ENCODE measurements at places on chromosomes 7 and 10.

DNA sequence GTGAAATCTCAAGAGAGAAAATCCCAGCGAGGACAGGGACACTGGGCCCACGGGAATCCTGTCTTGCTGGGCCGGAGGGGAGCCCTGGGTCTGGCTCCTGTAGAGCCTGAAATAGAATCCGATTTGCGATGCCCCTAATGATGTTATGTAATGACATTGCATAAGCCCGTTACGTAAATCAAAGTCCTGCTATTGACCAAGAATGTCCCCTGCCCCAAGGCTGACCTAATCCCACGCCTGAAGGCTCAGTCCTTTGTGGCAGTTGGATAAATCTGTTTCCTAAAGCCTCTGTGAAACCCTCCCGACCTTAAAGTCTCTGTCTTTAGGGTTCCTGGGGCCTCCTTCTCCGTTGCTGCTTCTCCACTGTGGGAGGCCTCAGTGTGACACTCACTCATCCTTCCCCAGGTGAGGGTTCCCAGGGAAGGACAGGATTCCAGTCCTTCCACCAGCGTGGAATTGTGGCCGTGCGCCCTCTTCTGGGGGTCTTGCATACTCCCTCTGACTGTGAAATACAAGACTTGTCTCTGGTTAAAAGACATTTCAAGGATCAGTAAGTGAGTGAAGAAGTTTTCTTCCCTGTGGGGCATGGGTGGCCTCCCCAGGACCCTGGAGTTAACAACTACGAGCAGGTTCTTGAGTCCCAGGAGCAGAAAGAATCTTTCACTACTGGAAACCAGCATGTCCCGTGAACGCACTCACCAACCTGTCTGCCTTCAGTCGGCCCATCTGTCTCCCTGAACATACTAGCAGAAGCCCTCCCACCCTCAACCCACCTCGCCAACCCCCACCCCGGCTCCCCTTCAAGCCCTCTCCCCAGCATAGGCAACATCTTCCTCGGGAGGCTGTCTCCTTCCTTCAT, 19.8 kb downstream of the ZNF467 start:
- no peak for DNase-seq

DNA sequence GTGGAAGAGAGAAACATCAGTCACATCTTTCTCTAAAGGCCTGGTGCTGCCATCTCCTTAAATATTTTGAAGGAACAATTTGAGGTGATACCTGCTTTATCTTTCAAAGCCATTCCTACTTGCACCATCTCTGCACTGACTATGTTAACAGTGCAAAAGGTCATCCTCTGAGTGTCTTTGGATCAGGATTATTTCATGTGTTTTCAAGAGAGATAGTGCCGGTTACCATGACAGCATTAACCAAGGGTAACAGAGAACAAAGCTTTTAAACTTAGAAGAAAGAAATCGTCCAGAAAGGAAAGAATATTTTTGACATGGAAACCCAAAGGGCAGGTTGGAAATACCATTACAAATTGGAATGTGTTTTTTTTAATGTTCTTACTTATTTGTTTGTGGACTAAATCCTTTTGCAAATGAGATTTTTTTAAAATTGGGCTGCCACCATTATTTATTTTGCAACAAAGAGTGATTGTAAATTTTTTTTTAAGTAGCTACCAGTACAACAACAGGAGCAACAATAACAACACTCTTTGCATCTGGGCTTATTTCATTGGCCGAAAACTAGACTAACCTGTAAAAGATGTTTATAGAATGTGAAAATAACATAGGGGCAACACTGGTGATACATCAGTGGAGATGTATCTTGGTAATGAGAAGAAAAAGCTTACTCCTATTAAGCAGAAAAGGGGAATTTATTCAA, 234.2 kb downstream of the CREB5 start:
- no peak for DNase-seq

- DNase-seq, result no peak
Measured at GRCh38 chr7:43294080-43294630, 181.7 kb downstream of the HECW1 start.

- DNase-seq, result no peak
Measured at GRCh38 chr10:132169031-132169765, 17.6 kb upstream of the DPYSL4 start.

DNA sequence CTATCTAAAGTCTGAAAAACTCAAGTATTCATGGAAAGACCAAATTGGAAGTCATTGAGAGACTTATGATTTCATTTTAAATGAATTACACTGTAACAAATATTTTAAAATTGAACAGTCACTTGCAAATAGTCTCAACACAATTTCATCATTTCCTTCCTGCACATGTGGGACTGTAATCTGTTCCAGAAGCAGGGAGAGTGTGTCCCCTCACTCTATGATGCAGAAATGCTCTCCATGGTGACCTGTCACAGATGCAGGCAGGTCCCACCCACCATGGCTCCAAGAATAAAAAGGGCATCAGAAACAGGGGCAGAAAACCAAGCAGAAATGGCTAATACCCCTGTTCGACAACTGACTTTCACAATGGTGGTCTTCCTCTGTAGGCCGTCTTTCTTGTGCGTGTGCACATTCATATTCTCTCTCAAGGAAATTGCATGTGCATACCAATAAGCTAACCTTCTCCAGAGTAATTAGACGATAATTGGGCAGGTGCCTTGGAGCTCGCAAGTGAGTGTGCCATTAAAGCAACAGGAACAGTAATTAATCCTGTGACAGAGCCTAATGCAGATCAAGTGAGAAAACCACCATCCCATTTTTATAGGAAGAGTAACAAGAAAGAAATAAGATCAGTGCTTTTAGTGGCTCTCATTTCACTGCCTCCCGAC, 170.9 kb downstream of the ZMYND11 start:
- no peak for DNase-seq

DNA sequence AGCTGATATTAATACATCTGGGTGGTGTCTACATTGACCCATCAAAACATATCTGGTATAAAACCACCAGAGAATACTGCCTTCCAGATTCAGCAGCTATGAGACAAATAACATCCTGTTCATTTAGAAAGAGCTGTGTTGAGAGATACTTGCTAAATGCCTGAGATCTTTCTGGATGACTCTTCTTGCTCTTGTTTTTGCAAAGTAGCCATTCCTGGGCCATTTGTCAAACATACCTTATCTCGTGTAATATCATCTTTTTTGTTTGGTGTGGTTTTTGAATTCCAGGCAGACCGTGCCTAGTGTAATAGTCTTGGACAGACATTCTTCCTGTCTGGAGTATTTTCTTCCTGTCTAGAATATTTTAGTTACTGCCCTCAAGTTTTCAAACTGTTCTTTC, 74.7 kb upstream of the PRR15 start:
- no peak for DNase-seq

- no peak for DNase-seq
Measured at GRCh38 chr7:138167869-138168296, 91.6 kb downstream of the AKR1D1 start.
